NCI-H1105 treated with DMSO at 0.1 percent for 48 hours (cell line): ENCODE measurements at places on chromosomes 7 and 10.

DNA sequence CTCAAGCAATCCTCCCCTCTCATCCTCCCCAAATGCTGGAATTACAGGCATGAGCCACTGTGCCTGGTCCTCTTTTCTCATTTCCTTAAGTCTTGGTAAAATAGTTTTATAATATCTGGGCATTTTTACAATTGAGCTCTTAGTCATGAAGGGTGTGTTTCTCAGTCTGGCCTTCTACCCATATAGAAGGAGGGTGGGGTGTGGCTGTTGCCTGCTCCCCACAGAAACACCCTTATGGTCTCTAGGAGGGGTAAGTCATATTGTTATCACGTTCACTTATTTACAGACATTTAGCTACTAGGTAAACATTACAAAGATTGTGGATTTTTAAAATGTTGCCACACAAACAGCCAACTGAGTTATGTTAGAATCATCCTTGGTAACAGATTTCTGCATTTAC, 6.7 kb upstream of the OTUD1 start:
- no peak for DNase-seq

GRCh38 chr7:73606801-73607691, 17.3 kb downstream of the MLXIPL start:
- DNase-seq = peak; percentile 14

DNA sequence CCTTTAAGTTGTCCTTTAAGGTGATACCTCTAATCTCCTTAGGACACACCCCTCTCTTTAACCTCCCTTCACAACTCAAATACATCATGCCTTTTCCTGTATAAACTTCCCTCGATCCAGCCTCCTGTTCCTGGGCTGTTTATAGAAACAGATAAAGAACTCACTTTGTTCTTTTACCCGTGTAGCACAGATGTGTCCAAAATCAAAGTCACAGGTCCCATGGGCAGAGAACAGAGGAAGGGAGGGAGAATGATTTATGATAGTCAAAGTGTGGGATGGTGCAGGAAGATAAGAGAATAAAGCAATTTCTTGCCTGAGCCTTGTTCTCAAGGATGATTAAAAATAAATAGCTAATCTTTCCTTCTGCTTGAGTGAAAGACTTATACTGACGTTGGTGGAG, 50.3 kb upstream of the CABCOCO1 start:
- no peak for DNase-seq

GRCh38 chr10:127146661-127147060, 49.7 kb downstream of the INSYN2A start:
- no peak for DNase-seq

DNA sequence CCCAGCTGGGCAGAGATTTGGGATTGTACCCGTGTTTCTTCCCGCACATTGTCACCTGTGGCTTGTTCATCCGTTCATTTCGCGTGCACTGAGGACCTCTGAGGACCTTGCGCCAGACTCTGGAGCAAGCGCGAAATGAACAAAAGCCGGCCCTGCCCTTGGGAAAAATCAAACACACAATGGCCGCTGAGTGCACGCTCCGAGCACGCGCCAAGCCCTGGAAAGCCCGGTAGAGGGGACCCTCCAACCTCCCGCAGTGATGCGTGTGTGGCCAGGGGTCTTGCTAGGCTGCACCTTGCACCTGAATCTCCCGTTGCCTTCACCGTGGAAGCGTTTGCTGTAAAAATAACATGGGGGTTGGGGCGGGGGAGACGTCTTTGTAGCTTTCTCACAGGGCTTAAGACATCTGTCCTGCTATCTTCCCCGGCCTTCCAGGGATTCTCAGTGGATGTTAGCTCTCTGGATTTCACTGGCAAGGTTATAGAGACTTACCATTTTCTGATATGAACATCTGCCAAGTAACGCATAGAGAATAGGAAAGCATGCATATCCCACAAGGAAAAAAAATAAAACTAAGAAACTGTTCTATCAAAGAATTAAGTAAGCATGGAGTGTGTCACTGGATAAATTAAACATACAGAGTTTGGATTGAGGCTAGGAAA, 37.3 kb downstream of the ZNF777 start:
- no peak for DNase-seq

DNA sequence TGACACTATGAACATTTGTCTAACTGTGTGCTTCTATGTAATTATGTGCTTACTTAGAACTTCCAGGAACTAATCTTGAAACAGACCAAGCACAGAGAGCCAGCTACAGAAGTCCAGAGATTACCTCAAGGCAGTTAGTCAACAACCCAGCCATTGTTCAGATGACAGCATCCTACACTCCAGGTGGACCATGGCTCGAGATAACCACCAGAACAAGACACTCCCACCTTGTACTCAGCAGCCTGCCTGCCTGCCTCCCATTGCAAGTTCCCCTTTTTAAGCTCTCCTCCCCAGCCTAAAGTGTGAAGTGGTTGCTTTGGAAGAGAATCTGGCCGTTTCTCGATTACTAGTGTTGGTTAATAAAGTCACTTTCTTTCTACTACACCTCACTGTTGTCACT, 1080.6 kb upstream of the LRRN3 start:
- DNase-seq = no peak

DNA sequence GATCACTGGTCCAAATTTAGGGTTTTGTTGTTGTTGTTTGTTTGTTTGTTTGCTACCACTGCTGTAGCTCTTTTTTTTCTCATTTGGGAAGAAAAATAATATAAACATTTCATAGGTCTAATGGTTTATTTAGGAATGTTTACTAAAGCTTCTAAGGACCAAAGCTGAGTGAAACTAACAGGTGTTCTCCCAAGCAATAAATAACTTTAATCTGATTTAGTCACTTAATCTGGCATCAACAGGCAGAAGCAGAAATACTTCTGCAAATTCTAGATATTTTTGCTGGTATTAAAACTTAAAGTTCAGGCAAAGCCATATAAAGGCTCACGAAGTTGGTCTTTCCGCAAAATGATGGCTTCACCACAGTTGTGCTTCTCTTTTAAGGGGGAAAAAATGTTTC, 144.5 kb upstream of the YAE1 start:
- no peak for DNase-seq

DNA sequence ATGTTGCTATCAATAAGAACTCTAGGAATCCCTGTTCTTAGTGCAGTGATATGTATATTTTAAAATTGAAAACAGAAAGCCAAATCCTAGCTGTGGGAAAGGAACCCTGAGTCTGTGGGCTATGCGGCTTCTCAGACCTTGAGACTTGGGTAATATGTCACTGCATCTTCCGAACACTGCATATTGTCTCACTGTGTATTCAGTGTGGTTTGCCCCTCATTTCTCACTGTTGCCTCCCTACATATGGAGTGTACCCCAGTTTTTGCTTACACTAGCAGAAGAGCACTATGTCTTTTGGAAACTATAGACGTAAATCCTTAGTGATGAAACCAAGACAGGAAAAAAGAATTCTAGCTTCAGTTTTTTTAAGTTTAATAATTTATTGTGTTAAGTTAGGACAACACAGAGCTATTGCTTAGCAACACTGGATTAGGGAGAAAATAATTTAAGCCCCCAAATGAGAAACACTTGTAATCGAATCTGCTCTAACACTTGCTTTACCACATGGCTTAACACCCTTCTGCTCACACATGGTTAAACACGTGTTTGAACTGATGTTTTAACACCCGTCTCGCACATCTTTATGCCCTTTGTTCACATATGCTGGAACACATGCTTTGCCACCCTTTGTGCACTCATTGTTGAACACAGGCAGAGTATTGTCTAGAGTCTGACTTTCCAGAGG, 251.3 kb downstream of the VTI1A start:
- DNase-seq = no peak

DNA sequence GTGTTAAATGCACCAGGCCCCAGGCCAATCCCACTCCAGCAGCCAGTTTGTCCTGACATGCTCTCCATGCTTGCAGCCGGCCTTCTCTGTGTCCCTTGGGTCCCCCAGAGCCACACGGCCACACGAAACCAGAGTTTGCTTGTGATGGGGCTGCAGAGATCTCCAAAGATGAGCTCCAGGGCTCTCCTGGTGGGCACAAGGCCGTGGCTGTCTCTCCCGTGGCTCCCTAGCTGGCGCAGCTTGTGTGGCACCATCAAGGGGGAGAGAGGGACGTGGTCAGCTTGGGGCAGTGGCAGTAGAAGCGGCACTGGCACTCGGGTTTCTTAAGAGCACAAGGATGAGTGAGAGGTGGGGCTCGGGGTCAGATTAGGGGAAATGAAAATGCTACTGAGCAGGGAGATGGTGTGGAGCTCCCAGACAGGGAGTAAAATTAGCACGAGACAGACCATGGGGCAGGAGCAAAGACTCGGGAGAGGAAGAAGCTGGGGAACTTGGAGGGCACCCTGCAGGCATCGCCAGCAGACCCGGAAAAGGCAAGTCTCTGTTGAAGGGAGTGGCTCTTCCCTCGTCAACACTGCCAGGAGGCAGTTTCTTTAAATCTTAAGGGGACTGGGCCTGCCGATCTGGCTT, 572.5 kb upstream of the FOXK1 start:
- DNase-seq = no peak

DNA sequence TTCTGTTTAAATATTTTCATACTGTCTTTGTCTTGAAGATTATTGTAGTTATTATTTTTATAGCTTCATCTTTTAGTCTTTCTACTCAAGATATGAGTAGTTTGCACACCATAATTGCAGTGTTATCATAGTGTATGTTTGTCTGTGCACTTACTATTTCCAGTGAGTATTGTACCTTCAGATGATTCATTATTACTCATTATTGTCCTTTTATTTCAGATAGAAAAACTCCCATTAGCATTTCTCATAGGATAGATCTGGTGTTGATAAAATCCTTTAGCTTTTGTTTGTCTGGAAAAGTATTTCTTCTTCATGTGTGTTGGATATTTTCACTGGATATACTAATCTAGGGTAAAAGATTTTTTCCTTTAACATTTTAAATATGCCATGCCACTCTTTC, 646.2 kb upstream of the GRM3 start:
- DNase-seq = no peak

GRCh38 chr10:33164060-33164709, 170.3 kb downstream of the NRP1 start:
- DNase-seq = peak; percentile 17

DNA sequence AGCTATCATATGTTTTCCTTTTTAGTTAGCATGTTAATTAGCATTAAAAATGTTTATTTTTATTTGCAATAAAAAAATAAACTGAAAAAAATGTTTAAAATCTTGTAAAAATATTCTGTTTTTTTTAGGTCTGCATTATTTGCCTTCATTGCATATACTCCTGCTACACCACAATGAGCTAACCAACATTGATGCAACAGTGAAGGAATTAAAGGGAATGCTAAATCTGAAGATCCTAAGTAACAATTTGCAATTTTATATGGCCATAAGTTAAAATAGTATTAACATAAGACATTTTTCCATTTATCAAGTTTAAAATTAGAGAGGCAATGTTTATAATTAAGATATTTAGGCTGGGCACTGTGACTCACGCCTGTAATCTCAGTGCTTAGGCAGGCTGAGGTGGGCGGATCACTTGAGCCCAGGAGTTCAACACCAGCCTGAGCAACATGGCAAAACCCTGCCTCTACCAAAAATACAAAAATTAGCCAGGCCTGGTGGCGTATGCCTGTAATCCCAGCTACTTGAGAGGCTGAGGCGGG, 32.2 kb downstream of the LRRC72 start:
- DNase-seq = no peak

- DNase-seq = no peak
Observed at GRCh38 chr10:20017961-20018360, 201.7 kb downstream of the PLXDC2 start.
